ENCODE measurements at places on chromosomes 11 and 22. TPM values are rescaled to one million over a fixed set of nuclear protein-coding genes. Genes with fewer than 3 reads are reported as not detected.
A peak's percentile ranks its signal among the peaks of the same experiment; 100 is the strongest.

Gene KCNA4
- total RNA-seq, result not detected

Gene NPTXR
- 1.3 TPM for total RNA-seq

Gene APOBEC3A
- total RNA-seq, result not detected

Gene SIAE
- total RNA-seq, result 9.4 TPM

Gene GGTLC3
- total RNA-seq, result not detected

GRCh38 chr11:67572747-67573419 is 10.7 kb upstream of the GSTP1 start:
- peak; percentile 60 for DNase-seq

DNA sequence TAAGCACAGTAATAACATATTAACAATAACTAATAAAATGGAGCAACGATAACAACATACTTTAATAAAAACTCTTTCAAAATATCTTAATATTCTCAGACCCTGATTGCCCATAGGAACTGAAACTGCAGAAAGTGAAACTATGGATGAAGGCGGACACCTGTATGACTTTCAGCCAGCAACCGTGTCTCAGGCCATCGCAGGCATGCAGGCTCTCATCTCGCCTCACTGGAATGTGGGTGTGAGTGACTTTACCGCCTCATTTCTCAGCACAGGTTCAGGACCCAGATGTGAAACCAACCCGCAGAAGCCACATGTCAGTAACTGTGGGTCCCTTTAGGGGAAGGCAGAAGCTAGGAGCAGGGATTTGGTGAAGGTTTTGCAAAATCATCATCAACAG is 539.1 kb downstream of the FAM181B start:
- no peak for DNase-seq

GRCh38 chr22:35653824-35654223 is 5.6 kb downstream of the APOL6 start:
- DNase-seq, result no peak

GRCh38 chr11:9065607-9066432 is 25.6 kb downstream of the SCUBE2 start:
- DNase-seq, result no peak

DNA sequence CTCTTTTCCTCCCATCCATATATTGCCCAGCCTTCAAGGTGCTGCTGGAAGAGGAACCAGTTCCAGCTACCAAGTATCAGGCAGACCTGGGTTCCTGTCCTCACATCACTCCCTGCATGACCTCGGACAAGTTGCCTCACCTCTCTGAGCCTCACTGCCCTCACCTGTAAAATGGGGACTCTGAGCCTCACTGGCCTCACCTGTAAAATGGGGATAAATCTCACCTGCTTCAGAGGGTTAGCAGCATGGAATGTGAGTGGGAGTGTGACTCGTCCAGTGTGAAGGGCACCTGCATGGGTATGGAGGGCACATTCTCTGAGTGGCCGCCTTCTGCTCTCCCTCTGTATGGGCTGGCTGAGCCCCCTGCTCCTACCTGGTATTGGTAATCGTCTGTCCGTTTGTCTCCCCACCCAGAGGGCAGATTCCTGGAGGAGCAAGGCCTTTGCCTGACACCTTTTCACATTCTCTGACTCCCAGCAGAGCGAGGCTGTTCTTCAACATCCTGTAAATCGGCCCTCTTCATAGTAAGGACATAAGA is 3.7 kb downstream of the GRIK4 start:
- no peak for DNase-seq

GRCh38 chr11:87322568-87322967 is 284.8 kb downstream of the TMEM135 start:
- no peak for DNase-seq

- DNase-seq, result peak; percentile 64
Measured at GRCh38 chr11:73359930-73360742, 16.1 kb upstream of the RELT start.

DNA sequence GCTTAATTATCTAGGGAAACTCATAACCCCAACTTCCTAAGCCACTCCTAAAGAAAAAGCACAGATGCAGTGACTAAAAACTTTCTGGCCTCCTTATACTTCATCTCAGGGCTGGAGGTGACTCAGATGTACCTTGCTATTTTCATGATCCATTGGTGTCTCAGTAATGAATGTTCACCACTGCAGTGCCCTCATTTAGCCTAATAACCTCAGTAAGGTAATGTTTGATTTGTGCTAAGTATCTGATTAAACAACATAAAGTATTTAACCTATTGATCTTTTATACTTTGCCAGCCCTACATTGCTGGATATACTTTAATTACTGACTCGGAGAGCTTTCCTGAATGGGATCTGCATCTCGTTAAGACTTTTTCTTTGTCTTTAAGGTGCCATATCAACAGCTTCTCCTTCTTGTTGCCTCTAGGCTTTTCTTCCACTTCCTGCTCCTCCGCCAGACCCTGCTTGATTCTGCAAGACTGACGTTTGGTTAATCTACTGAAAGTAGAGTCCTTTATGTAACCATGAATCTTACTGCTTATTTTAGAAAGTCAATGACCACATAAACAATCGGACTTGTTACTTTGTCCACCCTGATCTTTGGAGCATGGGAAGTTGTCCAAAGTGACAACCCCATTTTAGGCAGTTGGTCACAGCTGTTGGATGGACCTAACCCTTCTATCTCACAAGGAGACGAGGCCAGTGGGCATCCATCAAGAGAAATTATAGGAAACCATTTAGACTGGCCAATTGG is 303.0 kb downstream of the ST3GAL4 start:
- no peak for DNase-seq

DNA sequence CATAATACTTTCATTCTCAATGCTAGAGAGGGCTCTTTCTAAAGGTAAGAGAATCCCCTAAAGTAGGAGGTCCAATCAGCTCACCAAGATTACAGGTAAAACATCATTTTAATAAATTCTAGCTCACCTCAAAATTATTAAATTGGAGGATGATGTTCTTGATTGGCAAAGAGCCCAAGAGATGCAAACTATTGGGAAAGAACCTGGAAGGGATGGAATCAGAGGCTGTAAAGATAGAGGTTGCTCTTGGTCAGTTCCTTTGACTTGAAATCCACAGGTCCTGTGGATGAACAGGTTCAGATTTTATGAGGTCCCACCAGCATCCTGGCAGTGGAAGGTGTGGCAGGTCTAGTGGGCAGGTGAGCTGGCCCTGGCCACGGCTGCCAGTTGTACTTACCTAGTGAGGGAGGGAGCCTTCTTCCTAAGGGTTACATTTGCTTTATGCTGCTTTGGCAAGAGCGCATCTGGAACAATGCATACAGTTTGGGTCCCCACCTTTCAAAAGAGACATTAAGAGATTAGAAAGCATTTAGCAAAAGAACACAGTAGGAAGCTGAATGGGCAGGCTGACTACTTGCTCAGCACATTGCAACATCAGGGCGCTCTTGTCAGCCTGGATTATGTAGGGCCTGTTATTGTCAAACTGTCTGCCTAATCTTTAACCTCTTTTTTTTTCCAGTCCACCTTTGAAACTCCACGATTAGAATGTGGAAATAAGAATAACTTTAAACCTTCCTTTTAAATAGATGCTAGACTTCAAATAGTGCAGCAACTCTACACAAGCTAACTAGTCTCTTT is 97.0 kb downstream of the RDX start:
- DNase-seq, result no peak

GRCh38 chr22:38707346-38707745 is 1.6 kb downstream of the GTPBP1 start:
- DNase-seq, result no peak

- no peak for DNase-seq
Measured at GRCh38 chr11:404551-405264, 10.1 kb downstream of the SIGIRR start.

- DNase-seq, result no peak
Measured at GRCh38 chr11:120547811-120548681, 36.5 kb downstream of the GRIK4 start.

DNA sequence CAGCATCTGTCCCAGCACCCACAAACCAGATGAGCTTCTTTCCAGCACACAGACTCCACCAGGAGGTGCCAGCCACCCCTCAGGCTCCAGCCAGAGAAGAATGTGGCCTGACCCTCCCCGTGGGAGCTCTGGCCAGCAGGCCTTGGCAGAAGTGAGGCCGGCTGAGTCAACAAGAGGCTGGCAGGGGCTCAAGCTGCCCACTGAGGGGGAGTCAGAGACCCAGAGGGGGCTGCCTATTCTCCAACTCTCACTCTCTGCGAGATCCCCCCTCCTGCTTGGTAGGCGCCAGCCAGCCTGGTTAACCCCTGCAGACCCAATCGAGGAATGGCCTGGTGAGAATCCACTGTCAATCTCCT is 10.6 kb upstream of the CDC42EP1 start:
- no peak for DNase-seq

DNA sequence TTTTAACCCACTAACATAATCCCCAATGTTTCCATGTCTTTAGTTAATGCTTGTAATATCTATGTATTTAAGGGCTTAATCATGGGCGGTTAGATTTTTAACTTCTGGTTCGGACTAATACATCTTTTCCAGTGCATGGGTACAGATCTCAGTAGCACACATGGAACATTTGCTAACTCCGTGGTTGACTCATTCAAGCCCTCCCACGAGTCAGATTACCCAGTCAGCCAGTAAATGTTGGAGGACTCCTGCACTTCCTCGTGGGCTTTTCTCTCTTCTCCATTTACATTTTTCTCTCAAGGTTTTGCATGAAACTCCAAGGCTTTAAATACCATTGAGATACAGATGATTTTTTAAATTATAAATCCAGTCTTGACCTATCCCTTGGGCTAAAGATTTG is 313.9 kb downstream of the ST3GAL4 start:
- DNase-seq, result no peak

- no peak for DNase-seq
Measured at GRCh38 chr22:22215659-22216449, 28.7 kb upstream of the VPREB1 start.

DNA sequence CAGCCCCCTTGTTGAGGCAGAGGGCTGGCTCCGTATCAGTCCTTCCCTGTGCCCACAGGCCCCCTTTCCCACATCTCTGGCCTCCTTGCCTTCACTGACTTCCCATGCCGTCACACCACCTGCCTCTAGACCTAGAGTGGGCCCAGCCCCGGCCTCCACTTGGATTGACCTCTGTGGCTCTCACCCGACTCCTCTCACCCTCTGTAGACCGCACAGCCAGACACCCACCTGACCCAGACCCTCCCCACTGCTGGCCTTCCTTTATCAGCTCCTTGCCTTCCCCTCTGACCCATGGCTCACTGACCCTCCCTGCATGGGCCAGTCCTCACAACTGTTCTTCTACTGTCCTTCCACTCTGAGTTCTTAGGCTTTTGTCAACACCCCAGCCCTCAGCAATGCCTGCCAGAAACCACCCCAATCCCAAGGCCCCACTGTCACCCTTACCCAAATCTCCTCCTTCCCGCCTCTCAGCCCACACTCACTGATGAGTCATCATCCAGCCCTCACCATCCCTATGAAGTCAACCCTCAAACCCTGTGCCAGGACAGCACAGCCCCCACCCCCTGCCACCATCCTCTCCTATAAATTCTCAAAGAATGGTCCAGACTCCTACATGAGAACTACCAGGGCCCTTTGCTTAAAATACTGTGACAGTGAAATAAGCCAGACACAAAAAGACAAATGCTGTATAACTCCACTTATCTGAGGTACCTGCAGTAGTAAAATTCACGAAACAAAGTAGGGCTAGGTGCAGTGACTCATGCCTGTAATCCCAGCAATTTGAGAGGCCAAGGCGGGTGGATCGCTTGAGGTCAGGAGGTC is 53.4 kb downstream of the SCGB1A1 start:
- no peak for DNase-seq
